ENCODE measurements at places on chromosomes 1 and 21. TPM values are rescaled to one million over a fixed set of nuclear protein-coding genes. Genes with fewer than 3 reads are reported as not detected.

The MNDA gene
- 1.3 TPM for total RNA-seq

The FAM167B gene
- not detected for total RNA-seq

The LENEP gene
- total RNA-seq: 2.5 TPM

The LCE1B gene
- total RNA-seq: not detected

The TAL1 gene
- total RNA-seq: 0.94 TPM

The CRABP2 gene
- total RNA-seq: 1.9 TPM

The PADI2 gene
- 1.6 TPM for total RNA-seq

The TMEM240 gene
- total RNA-seq: 20.3 TPM

The ANGPTL3 gene
- total RNA-seq: not detected

The LRRC38 gene
- total RNA-seq: not detected

The IL12RB2 gene
- 5.6 TPM for total RNA-seq

The RASAL2 gene
- total RNA-seq: 67.3 TPM

The ORC1 gene
- total RNA-seq: 2.2 TPM

The CDC14A gene
- 5.9 TPM for total RNA-seq

The FCGR3B gene
- total RNA-seq: 0.63 TPM

The OVAAL gene
- total RNA-seq: not detected

The RNF207 gene
- total RNA-seq: 16.0 TPM

The CD52 gene
- total RNA-seq: not detected

The RNF187 gene
- 43.2 TPM for total RNA-seq

The MIXL1 gene
- total RNA-seq: not detected

The ACKR1 gene
- 2.5 TPM for total RNA-seq

The SAMSN1 gene
- 5.0 TPM for total RNA-seq

The FNDC5 gene
- total RNA-seq: 16.9 TPM

The SPATC1L gene
- 10.3 TPM for total RNA-seq

The C1orf146 gene
- total RNA-seq: not detected

The CHAF1B gene
- 1.9 TPM for total RNA-seq

The GPR3 gene
- 0.31 TPM for total RNA-seq

The KRTAP19-2 gene
- total RNA-seq: not detected

The USP21 gene
- total RNA-seq: 22.2 TPM

The IQGAP3 gene
- total RNA-seq: 5.9 TPM

The GPATCH3 gene
- total RNA-seq: 12.5 TPM
